ENCODE measurements at places on chromosomes 16 and 17.

- DNase-seq: no peak
Measured at GRCh38 chr17:33297643-33298042, 4.5 kb upstream of the ASIC2 start.

DNA sequence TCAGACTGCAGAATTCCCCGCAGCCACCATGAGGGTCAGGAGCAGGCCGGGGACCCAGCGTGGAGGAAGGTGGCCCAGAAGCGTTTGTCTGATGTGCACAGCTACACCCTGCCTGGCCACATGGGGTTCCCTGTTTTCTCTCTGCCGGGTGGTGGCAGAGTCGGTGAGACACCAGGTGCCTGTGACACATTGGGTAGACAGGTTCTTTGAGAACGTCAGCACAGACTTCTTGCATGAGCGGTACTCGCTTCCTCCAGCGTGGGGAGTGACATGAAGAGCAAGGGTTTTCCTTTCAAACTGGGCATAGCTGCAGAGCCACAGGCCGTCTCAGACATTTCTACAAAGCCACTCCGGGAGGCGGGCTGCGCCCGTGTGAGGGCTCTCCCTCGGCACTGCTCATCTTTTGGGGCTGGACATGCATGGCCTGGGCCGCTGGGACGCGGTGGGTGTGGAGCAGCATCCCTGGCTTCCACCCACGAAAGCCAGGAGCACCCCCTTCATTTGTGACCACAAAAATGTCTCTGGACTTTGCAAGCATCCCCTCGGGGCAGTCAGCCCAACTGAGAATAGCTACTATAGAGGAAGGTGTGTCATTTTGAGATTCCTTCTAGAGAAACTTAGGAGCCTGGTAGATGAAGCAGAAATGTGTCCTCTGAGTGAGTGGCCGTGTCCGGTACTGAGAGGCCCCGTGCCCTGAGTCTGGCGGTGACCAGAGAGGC is 26.0 kb downstream of the NME3 start:
- no peak for DNase-seq

- no peak for DNase-seq
Measured at GRCh38 chr17:7113273-7114071, 1.1 kb downstream of the ASGR2 start.

- DNase-seq: no peak
Measured at GRCh38 chr16:28543072-28543471, 4.3 kb upstream of the NUPR1 start.

GRCh38 chr16:52296076-52296475 is 250.9 kb downstream of the TOX3 start:
- no peak for DNase-seq

GRCh38 chr16:88289968-88290401 is 92.8 kb upstream of the ZNF469 start:
- DNase-seq: no peak

GRCh38 chr17:56426901-56427300 is 166.6 kb upstream of the NOG start:
- no peak for DNase-seq

DNA sequence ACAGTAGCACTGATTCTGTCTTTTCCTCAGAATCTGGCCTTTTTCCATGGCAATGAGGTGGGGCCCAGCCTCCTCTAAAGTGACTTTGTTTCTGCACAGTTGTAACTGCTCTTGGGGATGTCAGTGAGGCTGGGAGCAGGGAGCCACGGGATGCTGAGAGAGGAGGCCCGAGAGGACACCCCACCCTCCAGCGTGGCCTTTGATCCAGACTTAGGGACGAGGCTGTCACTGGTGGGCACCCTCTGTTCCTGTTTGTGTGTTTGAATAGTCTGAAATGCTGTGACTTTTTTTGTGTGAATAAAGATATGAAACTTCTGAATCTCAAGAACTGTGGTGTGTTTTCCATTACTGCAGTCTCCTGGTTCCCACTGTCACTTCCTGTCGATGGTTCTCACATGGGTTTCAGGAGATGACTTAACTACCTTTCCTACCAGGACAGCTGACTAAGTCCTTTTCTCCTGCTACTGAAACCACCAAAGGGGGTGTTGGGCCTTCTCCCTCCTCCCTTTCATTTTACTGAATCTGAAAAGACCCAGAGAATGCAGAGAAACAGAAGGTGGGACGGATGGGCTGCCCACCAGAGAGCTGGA is 18.6 kb downstream of the KCTD2 start:
- no peak for DNase-seq

GRCh38 chr17:12318571-12319266 is 298.0 kb downstream of the MAP2K4 start:
- no peak for DNase-seq

- no peak for DNase-seq
Measured at GRCh38 chr16:50335196-50335958, 33.4 kb downstream of the BRD7 start.

GRCh38 chr16:11016524-11016988 is 72.2 kb downstream of the CLEC16A start:
- no peak for DNase-seq

GRCh38 chr16:2507665-2508064 is 6.1 kb upstream of the ATP6V0C start:
- DNase-seq: no peak

- DNase-seq: no peak
Measured at GRCh38 chr17:66443166-66443565, 140.8 kb downstream of the PRKCA start.

DNA sequence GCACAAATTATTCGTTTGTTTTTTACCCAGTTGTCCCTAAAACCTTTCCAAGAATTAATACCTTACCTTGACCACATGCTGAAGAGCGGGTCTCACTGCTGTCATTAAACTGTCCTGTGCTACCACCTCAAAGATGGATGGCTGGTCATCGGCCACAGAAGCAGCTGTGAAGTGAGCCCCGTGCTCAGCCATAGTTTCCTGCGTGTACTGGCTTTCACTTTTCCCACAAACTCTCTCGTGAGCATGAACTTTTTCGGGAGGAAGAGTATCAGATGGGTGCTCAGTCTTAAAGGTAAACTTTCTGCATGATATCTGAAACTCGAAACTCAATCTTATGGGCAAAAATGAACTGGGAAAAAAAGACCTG is 558 bp downstream of the PEX12 start:
- no peak for DNase-seq

- peak; percentile 69 for DNase-seq
Measured at GRCh38 chr16:5709889-5710288, 612.3 kb upstream of the EEF2KMT start.

GRCh38 chr17:50018909-50019308 is 23.9 kb upstream of the DLX3 start:
- DNase-seq: no peak

DNA sequence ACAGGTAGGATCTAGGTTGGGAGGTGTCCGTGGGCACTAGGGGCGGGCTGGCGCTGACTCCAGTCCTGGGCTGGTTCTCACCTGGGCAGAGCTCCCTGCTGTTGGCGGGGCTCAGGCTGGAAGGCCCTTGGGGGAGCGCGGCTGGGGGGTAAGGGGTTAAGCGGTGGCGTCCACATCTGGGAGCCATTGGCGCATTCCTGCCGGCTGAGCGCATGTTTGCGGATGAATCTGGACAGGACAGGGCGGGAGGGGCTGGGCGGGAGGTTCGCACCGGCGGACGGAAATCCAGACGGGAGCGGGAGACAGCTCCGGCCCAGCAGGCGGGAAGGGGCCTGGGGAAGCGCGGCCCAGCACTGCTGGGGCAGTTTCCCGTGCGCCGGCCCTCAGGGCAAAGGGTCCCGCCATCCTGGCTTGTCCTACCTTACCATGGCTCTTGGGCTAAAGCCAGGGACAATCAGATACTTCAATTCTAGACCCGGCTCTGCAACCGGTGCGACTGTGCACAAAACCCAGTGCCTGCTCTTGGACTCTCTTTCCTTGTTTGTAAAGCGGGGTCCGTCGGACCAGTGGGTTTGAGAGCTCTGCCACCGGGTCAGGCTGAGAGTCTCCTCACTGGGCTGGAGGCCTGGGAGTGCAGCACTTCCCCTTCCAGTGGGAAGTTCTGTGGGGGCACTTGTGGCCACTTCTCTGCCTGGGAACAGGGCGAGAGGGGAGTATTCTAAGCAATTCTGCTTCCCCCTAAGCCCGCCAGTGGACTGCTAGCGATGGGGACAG is 7.8 kb downstream of the RARA start:
- peak; percentile 75 for DNase-seq

- no peak for DNase-seq
Measured at GRCh38 chr16:50448522-50448921, 79.7 kb upstream of the BRD7 start.

GRCh38 chr17:64769712-64770111 is 107.6 kb upstream of the SMURF2 start:
- DNase-seq: no peak

GRCh38 chr17:49349541-49349940 is 12.5 kb downstream of the ZNF652 start:
- DNase-seq: no peak

DNA sequence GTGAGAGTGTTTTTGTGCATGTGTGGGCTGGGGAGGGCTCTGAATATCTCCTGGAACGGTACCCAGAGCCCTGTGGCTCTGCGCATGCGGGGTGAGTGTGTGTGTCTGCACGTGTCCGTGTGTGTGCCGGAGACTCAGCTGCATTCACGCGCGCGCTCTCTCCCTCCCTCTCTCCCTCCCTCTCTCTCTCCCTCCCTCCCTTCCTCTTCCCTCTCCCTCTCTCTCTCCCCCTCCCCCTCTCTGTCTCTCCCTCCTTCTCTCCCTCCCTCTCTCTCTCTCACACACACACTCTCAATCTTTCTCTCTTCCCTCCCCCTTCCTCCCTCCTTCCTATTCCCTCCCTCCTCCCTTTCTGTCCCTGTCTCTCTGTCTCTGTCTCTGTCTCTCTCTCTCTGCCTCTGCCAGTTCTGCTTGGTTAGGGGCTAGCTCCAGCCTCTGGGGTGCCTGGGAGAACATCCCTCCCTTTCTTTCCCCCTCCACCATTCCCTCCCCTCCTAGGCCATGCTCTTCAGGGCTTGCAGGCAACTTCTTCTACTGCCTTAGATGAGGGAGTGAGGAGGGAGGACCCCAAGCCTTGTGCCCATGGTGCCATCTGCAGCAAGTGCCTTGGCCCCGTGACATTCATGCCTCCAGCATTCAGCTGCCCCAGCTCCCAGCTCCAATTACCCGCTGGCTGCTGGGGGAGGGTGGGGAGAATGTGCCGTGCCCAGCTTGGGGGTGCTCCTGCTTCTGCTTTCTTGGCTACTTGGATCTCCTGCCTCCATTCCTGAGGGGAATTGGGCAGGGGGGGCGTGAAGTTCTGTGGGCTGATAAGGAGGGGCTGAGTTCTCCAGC is 6.4 kb downstream of the THRA start:
- no peak for DNase-seq

DNA sequence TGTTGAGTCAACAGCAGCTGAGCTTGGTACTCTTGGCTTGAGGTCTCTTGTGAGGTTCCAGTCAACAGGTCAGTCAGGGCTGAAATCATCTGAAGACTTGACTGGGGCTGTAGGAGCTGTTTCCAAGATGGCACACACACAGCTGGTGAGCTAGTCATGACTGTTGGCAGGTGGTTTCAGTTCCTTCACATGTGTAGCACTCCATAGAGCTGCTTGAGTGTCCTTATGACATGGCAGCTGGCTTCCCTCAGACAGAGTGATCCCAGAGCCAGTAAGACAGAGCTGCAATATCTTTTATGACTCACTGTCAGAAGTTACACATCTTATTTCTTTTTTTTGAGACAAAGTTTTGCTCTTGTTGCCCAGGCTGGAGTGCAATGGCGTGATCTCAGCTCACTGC is 19.5 kb upstream of the GAS7 start:
- no peak for DNase-seq

- no peak for DNase-seq
Measured at GRCh38 chr17:76106703-76107102, 3.1 kb upstream of the EXOC7 start.

All from endothelial cell (in vitro differentiated cells).